Thoracic aorta endothelial cell (primary cell): ENCODE measurements at places on chromosomes 3 and 15. TPM values are rescaled to one million over a fixed set of nuclear protein-coding genes. Genes with fewer than 3 reads are reported as not detected.

The NEK11 gene
- total RNA-seq: 2.4 and 4.1 TPM in 2 replicates

The TLR9 gene
- total RNA-seq: under 0.01 TPM in 1 of 2 replicates, not detected in the other

The LRTM1 gene
- total RNA-seq: not detected in 2 replicates

The STRA6 gene
- total RNA-seq: not detected in 2 replicates

The CFAP100 gene
- total RNA-seq: not detected in 2 replicates
